Neural progenitor cell (in vitro differentiated cells): ENCODE measurements at places on chromosomes 2 and 18.

DNA sequence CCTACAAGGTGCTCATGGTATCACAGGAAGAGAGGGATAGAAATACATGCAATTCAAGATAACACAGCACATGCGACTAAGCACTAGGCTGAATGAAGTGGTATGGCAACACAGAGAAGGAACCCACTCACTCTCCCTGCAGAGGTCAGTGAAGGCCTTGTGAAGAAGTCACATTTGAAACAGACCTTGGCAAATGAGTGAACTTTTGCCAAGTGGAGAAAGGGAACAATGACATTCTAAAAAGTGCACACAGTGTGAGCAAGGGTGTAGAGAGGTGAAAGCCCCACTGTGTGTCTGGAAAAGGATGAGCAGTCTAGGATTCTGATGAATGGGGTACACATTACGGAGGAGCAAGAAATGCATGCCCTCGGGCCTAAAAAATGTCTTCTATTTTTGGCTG is 23.3 kb downstream of the KLF7 start:
- no peaks in the 10 kb centered on the region for H3K27me3 ChIP-seq
- no peak overlapping the region for H3K27ac ChIP-seq
- H3K4me3 ChIP-seq, result no peak overlapping the region
- H3K36me3 ChIP-seq, result no peaks in the 10 kb centered on the region
- H3K4me1 ChIP-seq, result peaks cover 36% of the 10 kb centered on the region

DNA sequence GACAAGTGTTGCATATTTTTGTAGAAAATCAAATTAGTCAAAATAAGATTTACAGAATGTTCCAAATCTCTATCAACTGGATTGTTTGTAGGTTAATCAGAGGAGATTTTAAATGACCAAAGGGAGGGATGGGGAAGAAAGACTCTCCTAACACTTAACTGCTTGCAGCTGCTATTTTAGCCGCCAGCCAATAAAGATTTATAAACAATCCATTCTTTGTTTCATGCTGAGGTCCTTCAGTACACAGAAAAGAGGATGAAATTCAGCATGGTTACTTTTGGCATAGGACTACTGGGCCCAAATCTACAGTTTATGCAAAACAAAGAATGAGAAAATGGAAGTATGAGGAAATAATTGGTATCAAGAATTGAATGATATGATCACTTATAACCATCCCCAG is 86.4 kb upstream of the FN1 start:
- H3K4me3 ChIP-seq, result no peak overlapping the region
- H3K27me3 ChIP-seq, result no peaks in the 10 kb centered on the region
- H3K36me3 ChIP-seq, result no peaks in the 10 kb centered on the region
- H3K27ac ChIP-seq, result no peak overlapping the region
- no peaks in the 10 kb centered on the region for H3K4me1 ChIP-seq
- DNase-seq, result no peak

GRCh38 chr2:145144131-145144728 is 624.3 kb upstream of the ZEB2 start:
- no peak overlapping the region for H3K4me3 ChIP-seq
- no peaks in the 10 kb centered on the region for H3K4me1 ChIP-seq
- no peak for DNase-seq
- no peaks in the 10 kb centered on the region for H3K27me3 ChIP-seq
- H3K27ac ChIP-seq, result no peak overlapping the region

DNA sequence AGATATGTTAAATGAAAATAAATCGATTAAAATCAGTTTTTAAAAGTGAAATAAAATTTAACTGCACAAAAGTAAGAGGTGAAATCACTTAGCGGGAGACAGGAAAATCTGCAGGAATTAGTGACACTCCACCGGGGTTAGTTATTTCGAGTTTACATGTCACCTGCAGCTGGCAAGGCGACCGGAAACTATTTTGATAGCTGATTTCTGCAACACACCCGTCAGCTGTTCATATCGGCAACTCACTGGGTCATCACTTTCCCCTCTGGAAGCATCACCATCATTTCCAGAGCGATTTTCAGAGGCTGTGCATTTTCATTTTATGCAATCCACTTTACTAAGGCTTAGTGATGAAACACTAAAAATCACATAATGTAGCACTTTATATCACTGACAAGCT is 52.9 kb downstream of the PXDN start:
- H3K36me3 ChIP-seq, result no peaks in the 10 kb centered on the region
- no peak for DNase-seq
- H3K27ac ChIP-seq, result no peak overlapping the region
- no peak overlapping the region for H3K4me3 ChIP-seq
- no peaks in the 10 kb centered on the region for H3K27me3 ChIP-seq

DNA sequence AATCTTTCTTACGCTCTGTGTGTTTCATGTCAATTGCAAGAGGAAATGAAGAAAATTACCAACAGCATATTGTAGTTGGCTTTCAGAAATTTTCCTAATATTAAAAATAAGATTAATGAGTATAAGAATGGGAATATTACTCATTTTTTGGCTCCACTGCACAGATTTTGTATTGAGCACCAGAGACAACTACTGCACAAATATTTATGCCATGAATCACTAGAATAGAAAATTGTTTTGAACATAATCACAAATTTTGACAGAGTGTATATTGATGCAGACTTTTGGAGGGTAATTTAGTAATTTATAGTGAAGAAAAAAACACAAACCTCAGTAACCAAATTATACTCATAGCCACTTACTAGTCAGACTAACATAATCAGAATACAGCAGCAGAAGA is 118.3 kb downstream of the DOK6 start:
- H3K27me3 ChIP-seq, result no peaks in the 10 kb centered on the region
- no peak overlapping the region for H3K27ac ChIP-seq
- H3K4me1 ChIP-seq, result no peaks in the 10 kb centered on the region
- no peak overlapping the region for H3K4me3 ChIP-seq
- DNase-seq, result no peak
- H3K36me3 ChIP-seq, result no peaks in the 10 kb centered on the region

- H3K36me3 ChIP-seq, result no peaks in the 10 kb centered on the region
- no peaks in the 10 kb centered on the region for H3K27me3 ChIP-seq
- no peak for DNase-seq
- H3K27ac ChIP-seq, result no peak overlapping the region
- H3K4me3 ChIP-seq, result no peak overlapping the region
- no peaks in the 10 kb centered on the region for H3K4me1 ChIP-seq
Observed at GRCh38 chr2:222842491-222843174, 18.2 kb upstream of the ACSL3 start.
